Natural killer cell treated with Interleukin-12 subunit alpha and Interleukin-12 subunit beta and Interleukin-15 and Interleukin-18, amount 100 ng/mL, for 72 hours (primary cell): ENCODE measurements at places on chromosomes 3 and 15. TPM values are rescaled to one million over a fixed set of nuclear protein-coding genes. Genes with fewer than 3 reads are reported as not detected.

GRCh38 chr15:57272771-57273357 is 103.4 kb upstream of the CGNL1 start:
- no peak for DNase-seq

DNA sequence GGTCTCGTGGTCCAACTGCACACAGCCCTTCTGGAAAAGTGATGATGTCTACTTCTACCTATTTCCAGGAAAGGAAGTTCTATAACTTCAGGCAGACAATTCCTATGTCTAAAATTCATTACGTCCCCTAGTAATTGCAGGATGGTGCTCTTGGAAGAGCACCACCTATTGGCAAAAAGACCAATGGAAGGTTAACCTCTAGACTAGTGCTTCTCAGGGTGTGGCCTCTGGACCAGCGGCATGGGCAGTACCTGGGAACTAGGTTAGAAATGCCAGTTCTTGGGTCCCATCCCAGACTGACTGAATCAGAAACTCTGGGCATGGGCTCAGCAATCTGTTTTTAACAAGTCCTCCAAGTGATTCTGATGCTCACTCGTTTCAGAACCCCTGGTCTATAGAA is 258.3 kb upstream of the ICE2 start:
- no peak for DNase-seq

DNA sequence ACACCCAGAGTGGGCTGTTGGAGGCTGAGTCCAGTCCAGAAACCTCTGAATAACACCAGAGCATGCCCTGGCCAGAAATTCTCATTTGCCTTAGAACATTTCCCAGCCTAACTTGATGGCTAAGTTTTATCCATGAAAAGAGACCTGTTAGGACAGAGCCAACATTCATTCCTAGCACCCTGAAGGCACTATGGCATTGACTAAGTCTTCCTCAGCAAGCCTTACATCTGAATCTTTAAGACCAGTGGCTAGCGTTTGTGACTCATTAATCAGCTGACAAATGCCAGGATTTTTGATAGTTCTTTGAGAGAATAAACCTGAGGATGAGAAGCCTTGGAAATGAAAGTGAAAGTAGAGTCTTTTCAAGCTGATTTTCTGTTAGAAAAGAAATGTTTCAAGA is 1087.1 kb upstream of the ALCAM start:
- DNase-seq: no peak

- no peak for DNase-seq
Measured at GRCh38 chr15:51973775-51974174, 2.2 kb upstream of the LEO1 start.

GRCh38 chr3:123424999-123425712 is 23.7 kb downstream of the ADCY5 start:
- DNase-seq: no peak

The POLQ gene
- total RNA-seq: 11.5 TPM

DNA sequence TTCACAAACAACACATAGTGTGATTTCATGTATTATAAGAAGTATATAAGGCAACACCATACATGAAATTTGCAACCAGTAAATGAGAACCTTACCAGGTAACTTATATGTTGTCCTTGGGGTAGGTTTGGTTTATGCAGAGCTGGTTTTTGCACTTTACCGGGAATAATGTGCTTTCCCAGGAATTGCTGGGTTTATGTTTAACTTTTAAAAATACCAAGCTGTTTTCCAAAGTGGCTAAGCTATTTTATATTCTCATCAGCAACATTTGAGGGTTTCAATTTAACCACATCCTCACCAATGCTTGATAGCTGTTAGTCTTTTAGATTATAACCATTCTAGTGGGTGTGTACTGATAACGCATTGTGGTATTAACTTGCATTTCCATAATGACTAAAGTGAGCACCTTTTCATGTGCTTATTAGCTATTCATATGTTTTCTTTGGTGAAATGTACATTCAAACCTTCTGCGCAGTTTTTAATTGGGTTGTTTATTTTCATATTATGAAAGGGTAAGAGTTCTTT is 71.6 kb downstream of the KY start:
- DNase-seq: no peak

GRCh38 chr3:28933337-28933736 is 347.5 kb upstream of the RBMS3 start:
- no peak for DNase-seq

DNA sequence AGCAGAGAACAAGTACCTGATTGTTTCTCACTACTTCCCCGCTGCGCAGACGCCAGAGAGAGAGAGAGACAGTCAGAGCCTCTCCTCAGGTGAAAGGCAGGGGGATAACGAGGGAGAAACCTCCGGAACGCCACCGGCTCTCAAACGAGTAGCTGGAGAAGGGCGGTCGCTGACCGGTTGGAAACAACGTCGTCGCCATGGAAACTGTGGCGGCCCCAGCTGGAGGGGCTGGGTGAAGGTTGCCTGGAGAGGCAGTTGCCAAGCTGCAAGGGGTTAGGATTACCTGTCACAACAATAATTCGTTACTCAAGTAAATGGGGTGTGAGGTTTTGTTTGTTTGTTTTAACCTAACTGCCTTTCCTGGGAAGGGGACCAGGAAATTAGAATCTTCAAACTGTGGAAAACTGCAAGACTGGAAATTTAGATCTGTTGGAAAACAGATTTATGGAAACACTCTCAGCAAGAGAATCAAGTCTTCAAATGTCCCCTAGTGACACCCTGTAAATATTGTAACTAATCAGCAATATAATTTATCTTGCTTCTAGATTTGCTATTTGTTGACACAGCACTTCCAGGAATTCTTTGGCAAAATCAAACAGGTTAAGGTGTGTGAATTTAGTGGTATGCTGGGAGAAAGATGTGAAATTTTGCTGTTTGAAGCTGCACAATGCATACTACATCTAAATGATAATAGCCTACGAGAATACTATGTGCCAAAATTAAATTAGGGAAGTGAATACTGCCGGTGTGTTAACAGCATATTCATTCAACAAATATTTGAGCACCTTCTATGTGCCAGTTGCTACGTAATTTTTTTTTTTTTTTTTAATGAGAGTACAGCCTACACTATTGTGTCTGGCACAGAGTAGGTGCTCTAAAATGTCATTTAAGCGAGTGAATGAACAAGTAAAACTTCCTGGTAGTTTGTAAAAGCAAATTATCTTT is at the start of gene DNAH12:
TSS of gene DNAH12 (minus strand) at position 164 of the 945 bp plus-strand sequence. CDS start 1,474 bp downstream, outside the sequence.
- no peak for DNase-seq

The COL7A1 gene
- 1.8 TPM for total RNA-seq

- DNase-seq: no peak
Measured at GRCh38 chr3:155572085-155572484, 172.8 kb downstream of the PLCH1 start.

The ATXN7 gene
- total RNA-seq: 101 TPM

DNA sequence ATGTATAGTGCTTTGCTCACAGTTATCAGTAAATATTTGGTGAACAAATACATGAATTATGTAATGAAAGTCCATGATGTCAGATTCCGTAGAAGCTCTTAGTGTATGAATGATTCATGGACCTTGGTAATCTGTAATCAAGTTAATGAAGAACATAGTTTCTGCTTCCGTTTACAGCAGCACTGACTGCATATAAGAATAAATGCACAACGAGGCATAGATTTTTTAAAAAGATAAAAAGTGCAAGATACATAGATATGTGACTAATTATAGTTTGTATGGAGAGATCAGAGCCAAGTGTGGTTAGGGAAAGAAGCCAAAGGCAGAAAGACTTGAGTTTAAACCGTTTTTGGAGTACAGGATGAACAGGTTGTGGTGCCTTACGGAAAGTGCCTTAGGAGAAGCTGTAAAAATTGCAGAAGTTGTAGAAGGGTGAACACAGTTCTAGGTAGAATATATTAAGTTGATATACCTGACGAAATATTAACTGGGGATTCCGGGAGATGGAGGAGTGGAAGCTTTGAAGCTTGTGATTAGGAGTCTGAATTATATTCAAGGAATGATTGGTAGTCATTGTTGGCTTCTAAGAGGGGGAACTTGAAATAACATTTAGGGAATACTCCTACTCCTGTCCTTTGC is 293.1 kb downstream of the NLGN1 start:
- no peak for DNase-seq

The EIF4A2 gene
- 539 TPM for total RNA-seq

The SLC6A6 gene
- total RNA-seq: 20.4 TPM

The HIGD2B gene
- 0.39 TPM for total RNA-seq

GRCh38 chr3:177596248-177596815 is 399.1 kb upstream of the TBL1XR1 start:
- no peak for DNase-seq

GRCh38 chr3:18295171-18295920 is 129.8 kb downstream of the SATB1 start:
- DNase-seq: no peak

DNA sequence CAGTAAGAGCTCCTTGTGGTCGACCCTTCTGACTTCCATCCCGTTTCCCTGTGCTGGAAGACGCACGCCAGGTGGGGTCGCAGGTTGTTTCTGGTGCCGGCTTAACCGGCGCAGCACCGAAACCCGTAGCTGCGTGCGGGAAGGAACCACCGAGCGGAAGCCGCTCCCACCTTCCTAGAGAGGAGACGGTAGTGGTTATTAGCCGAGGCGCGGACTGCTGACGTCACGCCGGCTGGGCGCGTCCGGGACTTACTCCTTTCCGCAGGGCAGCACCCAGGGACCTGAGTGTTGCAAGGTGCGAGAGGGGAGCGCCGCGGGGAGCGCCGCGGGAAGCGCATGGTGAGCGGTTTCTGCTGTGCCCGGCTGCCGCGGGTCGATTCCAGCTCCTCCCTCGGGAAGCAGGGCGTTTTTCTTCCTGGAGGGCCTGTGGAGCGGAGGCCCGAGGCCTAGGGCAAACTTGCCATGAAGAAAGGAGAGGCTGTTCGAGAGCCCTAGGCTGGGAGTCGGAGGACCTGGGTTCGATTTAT is at the start of gene ZNF501:
TSS of gene ZNF501 (plus strand) at position 252 of the 527 bp plus-strand sequence. CDS start 4,787 bp downstream, outside the sequence.
- DNase-seq: peak; percentile 95

DNA sequence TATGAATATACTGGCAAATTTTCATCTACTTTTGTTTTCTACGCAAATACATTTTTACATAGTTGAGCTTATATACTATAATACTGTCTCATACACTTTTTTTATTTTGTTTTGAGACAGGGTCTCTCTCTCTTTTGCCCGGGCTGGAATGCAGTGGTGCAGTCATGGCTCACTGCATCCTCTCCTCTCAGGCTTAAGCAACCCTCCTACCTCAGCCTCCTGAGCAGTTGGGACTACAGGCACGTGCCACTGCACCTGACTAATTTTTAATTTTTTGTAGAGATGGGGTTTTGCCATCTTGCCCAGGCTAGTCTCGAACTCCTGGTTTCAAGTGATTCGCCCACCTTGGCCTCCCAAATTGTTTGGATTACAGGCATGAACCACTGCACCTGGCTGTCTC is 25.9 kb downstream of the HACL1 start:
- no peak for DNase-seq

The ELL3 gene
- total RNA-seq: 0.26 TPM

The CPN2 gene
- not detected for total RNA-seq

DNA sequence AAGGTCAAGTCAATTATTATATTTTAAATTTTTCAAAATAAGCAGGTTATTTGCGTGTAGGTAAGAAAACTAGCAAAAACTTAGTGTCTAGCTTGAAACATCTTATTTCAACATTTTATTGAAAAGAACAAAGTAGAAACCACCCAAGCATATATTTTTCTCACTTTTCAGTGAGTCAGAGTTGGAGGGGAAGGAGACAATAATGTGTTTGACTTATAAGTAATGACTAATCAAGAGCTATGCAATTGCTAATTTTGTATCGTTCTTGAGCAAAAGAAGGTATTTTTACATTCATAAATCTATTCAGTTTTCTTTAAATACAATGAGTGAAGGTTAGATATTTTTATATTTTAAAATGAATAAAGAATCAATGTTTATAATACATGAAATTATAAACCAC is 54.4 kb upstream of the P2RY1 start:
- DNase-seq: no peak

DNA sequence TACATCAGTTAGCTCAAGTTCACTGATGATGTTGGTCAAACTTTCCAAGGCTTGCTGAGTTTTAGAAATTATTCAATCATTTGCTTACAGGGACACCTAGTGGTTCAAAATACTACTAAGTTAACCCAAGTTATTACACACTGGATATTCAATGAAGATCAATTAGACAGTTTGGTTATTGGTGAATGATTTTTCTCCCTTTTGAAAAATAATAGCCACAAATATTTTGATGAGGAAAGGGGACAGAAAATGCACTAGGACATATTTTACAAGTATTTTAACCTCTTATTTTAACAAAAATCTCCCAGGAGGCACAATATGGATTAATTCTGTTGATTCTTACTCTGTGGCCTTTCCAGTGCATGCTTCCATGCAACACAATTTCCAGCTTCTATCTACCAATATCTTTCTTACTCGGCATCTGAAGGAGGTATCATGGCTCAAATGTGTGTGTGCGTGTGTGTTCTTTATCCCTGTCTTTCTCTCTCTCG is 20.1 kb upstream of the GOLGA6L2 start:
- DNase-seq: no peak

The GPR160 gene
- 12.1 TPM for total RNA-seq

The LNP1 gene
- 1.0 TPM for total RNA-seq

DNA sequence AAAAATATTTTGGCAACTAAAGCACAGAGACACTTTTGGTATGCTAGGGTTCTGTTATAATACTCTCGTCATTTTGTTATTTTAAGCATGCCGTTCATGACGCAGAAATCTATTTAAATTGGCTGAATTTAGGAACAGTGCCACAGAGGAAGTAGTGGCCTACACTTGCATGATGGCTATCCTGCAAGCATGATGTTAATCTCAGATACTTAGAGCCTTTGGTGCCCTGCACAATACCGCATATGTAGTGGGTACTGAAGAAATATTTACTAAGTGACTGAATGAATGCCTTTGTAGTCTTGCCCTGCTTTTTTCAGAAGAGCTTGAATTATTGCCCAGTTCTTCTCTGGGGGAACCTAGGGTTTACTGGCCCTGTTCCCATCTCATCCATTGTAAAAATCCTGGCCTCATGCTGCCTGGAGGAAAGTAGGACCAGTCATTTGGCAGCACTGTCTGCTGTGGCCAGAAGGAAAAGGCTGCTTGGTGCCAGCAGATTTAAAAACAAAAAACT is 79.0 kb downstream of the SERPINI1 start:
- DNase-seq: no peak

GRCh38 chr3:165837058-165837525 is at the start of gene BCHE:
TSS of gene BCHE (minus strand) at chr3:165837423. CDS start at chr3:165831033, 6,390 bp downstream.
- no peak for DNase-seq

The MESP2 gene
- total RNA-seq: not detected

DNA sequence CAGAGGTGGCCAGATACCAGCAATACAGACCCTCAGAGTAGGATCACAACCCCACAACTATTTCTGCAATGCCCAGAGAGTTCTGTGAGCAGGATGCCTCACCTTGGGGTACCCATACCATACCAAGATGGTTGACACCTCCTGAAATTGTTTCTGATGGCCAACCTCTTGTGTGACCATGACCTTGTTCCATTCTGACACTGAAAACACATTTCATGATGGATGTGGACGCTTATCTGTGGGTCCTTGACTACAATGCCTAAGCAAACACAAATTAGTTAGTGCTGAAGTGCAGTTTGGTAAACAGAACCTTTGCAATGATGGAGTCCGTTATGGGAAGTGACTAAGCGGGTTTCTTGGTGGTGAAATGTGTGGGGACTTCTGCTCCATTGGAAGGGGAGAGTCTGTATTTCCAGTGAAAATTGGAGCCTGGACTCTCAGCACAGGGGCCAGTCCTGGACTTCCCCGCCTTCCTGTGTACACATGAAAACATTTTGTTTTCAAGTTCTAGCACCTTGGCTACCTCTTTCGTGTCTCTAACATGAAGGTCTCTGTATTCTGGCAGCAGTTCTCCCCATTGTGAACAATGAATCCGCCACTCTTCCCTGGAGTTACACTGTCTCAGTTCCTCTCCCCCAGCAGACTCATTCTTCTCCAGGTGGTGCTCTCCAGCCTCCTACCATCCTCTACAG is 106.2 kb downstream of the XXYLT1 start:
- DNase-seq: no peak

- DNase-seq: no peak
Measured at GRCh38 chr3:139906418-139906817, 28.6 kb upstream of the CLSTN2 start.

The DZIP1L gene
- not detected for total RNA-seq
